ENCODE measurements at places on chromosomes 3 and 15. TPM values are rescaled to one million over a fixed set of nuclear protein-coding genes. Genes with fewer than 3 reads are reported as not detected.

Gene BSN
- polyA plus RNA-seq: 0.05 TPM

Gene WDR72
- polyA plus RNA-seq: 0.04 TPM

Gene IL5RA
- 2.8 TPM for polyA plus RNA-seq

Gene BOC
- 0.70 TPM for polyA plus RNA-seq

Gene MUC20
- polyA plus RNA-seq: 0.39 TPM

Measured in IgD-negative memory B cell (primary cell).